ENCODE measurements at places on chromosomes 16 and 17.

- no peak overlapping the region for H3K4me3 ChIP-seq
- peaks cover 15% of the 10 kb centered on the region for H3K27me3 ChIP-seq
- no peak overlapping the region for H3K27ac ChIP-seq
- no peak for DNase-seq
- peaks cover 70% of the 10 kb centered on the region for H3K4me1 ChIP-seq
- H3K36me3 ChIP-seq, result no peaks in the 10 kb centered on the region
Observed at GRCh38 chr17:62757500-62757951, 50.6 kb downstream of the MARCHF10 start.

DNA sequence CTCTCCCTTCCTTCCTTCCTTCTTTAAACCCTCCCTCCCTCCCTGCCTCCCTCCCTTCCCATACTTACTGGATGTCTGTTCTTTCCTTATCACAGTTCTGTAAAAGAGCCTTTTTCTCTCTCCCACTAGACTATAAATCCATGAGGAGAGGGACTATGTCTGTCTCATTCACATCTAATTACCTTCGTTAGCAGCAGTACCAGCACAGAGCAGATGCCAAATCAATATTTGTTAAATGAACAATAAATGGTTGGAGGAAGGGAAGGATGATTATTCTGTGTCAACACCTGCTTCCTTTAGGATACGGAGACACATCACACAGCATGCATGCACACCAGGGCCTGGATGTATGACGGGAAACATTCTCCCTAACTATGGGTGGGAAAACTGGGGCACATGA lies 94.2 kb downstream of the DNAH3 start:
- no peak overlapping the region for H3K4me3 ChIP-seq
- H3K27ac ChIP-seq, result no peak overlapping the region
- DNase-seq, result no peak
- H3K4me1 ChIP-seq, result peaks cover 1% of the 10 kb centered on the region

DNA sequence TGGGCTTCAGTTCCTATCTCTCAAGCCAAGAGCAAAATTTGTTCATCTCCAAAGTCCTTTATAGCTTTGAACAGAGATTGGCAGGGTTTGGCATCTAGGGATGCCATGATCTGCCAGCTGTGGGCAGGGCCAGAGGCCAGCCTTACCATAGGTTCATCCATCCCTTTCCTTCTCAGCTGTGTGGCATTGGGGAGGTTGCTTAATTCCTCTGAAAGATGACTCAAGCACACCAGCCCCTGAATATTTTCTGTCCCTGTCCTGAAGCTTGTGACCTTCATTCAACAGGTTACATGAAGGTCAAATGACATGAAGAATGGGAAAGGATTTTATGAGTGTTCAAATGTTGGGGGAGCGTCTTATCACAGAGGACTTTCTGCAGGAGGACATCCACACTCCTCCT lies 3.4 kb downstream of the MT1G start:
- H3K27ac ChIP-seq, result no peak overlapping the region
- H3K36me3 ChIP-seq, result no peaks in the 10 kb centered on the region
- H3K27me3 ChIP-seq, result peaks cover 98% of the 10 kb centered on the region

- peaks cover 19% of the 10 kb centered on the region for H3K4me1 ChIP-seq
- peaks cover 8% of the 10 kb centered on the region for H3K27me3 ChIP-seq
- H3K4me3 ChIP-seq, result no peak overlapping the region
- no peak for DNase-seq
- H3K36me3 ChIP-seq, result no peaks in the 10 kb centered on the region
Observed at GRCh38 chr16:64364894-64365293, 757.0 kb downstream of the CDH11 start.

- H3K4me1 ChIP-seq, result no peaks in the 10 kb centered on the region
- DNase-seq, result no peak
- no peak overlapping the region for H3K4me3 ChIP-seq
- no peaks in the 10 kb centered on the region for H3K36me3 ChIP-seq
- H3K27me3 ChIP-seq, result no peaks in the 10 kb centered on the region
- no peak overlapping the region for H3K27ac ChIP-seq
Observed at GRCh38 chr16:35506018-35506897, 2046.8 kb downstream of the TP53TG3F start.

- H3K4me3 ChIP-seq, result no peak overlapping the region
- H3K27ac ChIP-seq, result no peak overlapping the region
- H3K27me3 ChIP-seq, result peaks cover 13% of the 10 kb centered on the region
- DNase-seq, result peak; percentile 81
- H3K36me3 ChIP-seq, result no peaks in the 10 kb centered on the region
Observed at GRCh38 chr17:32319548-32319905, 22.4 kb downstream of the C17orf75 start.

- no peak for DNase-seq
- H3K27me3 ChIP-seq, result no peaks in the 10 kb centered on the region
- H3K27ac ChIP-seq, result peak overlapping the region; percentile 50
- H3K4me3 ChIP-seq, result peak overlapping the region; percentile 86
- H3K4me1 ChIP-seq, result peaks cover 15% of the 10 kb centered on the region
- no peaks in the 10 kb centered on the region for H3K36me3 ChIP-seq
Observed at GRCh38 chr17:18362698-18363100, 651 bp downstream of the SHMT1 start.

GRCh38 chr16:10681310-10682308 lies 13.1 kb downstream of the TEKT5 start:
- H3K27ac ChIP-seq, result no peak overlapping the region
- no peaks in the 10 kb centered on the region for H3K36me3 ChIP-seq
- peaks cover 1% of the 10 kb centered on the region for H3K27me3 ChIP-seq

- peak overlapping the region; percentile 74 for H3K4me3 ChIP-seq
- no peaks in the 10 kb centered on the region for H3K27me3 ChIP-seq
- H3K27ac ChIP-seq, result no peak overlapping the region
- DNase-seq, result no peak
- peaks cover 2% of the 10 kb centered on the region for H3K36me3 ChIP-seq
Observed at GRCh38 chr17:31935512-31935911, 1.3 kb upstream of the SUZ12 start.

- H3K36me3 ChIP-seq, result no peaks in the 10 kb centered on the region
- H3K4me3 ChIP-seq, result no peak overlapping the region
- H3K4me1 ChIP-seq, result peaks cover 29% of the 10 kb centered on the region
- no peaks in the 10 kb centered on the region for H3K27me3 ChIP-seq
Observed at GRCh38 chr16:29774730-29775129, 3.3 kb upstream of the ZG16 start.

DNA sequence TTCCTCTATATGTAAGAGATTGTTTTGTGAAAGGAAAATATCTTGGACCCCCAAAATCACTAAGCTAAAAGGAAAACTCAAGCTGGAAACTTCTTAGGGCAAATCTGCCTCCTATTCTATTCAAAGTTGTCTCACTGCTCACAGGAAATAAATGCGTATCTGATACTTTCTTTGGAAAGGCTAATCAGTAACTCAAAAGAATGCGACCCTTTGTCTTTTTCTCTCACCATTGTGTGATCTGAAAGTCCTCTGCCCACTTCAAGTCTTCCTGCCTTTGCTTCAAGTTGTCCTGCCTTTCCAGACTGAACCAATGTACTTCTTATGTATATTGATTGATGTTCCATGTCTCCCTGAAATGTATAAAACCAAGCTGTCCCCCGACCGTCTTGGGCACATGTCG lies 157.3 kb downstream of the KIF2B start:
- no peaks in the 10 kb centered on the region for H3K36me3 ChIP-seq
- no peak overlapping the region for H3K4me3 ChIP-seq
- no peak for DNase-seq
- no peak overlapping the region for H3K27ac ChIP-seq

DNA sequence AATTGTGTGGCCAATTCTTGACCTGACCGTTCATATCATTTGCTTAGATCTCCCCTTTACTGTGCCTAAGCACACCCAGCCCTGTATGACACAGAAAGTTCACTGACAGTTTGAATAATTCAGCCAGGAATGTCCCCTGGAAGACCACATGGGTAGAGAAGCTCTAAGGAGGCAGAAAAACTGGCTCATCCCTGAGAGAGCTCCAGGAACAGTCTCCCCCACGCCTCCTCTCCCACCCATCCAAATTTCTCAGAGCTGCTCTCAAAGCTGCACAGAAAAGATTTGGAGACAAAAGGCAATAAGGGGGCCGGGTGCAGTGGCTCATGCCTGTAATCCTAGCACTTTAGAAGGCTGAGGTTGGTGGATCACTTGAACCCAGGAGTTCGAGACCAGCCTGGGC lies 11.2 kb downstream of the PRAC1 start:
- H3K27me3 ChIP-seq, result peaks cover 73% of the 10 kb centered on the region
- DNase-seq, result no peak
- no peak overlapping the region for H3K4me3 ChIP-seq
- H3K36me3 ChIP-seq, result no peaks in the 10 kb centered on the region
- H3K27ac ChIP-seq, result no peak overlapping the region

GRCh38 chr16:85514295-85514597 lies 98.9 kb upstream of the GSE1 start:
- no peak overlapping the region for H3K4me3 ChIP-seq
- H3K4me1 ChIP-seq, result peaks cover 55% of the 10 kb centered on the region
- peaks cover 5% of the 10 kb centered on the region for H3K36me3 ChIP-seq
- peak overlapping the region; percentile 64 for H3K27ac ChIP-seq
- no peak for DNase-seq

- no peaks in the 10 kb centered on the region for H3K36me3 ChIP-seq
- peaks cover 17% of the 10 kb centered on the region for H3K4me1 ChIP-seq
- H3K27me3 ChIP-seq, result peaks cover 75% of the 10 kb centered on the region
Observed at GRCh38 chr17:36731811-36732210, 130.4 kb downstream of the MRM1 start.

GRCh38 chr16:61146429-61146828 lies 889.8 kb downstream of the CDH8 start:
- no peak overlapping the region for H3K4me3 ChIP-seq
- DNase-seq, result no peak
- H3K36me3 ChIP-seq, result no peaks in the 10 kb centered on the region
- H3K27me3 ChIP-seq, result no peaks in the 10 kb centered on the region
- H3K27ac ChIP-seq, result no peak overlapping the region
- H3K4me1 ChIP-seq, result no peaks in the 10 kb centered on the region

DNA sequence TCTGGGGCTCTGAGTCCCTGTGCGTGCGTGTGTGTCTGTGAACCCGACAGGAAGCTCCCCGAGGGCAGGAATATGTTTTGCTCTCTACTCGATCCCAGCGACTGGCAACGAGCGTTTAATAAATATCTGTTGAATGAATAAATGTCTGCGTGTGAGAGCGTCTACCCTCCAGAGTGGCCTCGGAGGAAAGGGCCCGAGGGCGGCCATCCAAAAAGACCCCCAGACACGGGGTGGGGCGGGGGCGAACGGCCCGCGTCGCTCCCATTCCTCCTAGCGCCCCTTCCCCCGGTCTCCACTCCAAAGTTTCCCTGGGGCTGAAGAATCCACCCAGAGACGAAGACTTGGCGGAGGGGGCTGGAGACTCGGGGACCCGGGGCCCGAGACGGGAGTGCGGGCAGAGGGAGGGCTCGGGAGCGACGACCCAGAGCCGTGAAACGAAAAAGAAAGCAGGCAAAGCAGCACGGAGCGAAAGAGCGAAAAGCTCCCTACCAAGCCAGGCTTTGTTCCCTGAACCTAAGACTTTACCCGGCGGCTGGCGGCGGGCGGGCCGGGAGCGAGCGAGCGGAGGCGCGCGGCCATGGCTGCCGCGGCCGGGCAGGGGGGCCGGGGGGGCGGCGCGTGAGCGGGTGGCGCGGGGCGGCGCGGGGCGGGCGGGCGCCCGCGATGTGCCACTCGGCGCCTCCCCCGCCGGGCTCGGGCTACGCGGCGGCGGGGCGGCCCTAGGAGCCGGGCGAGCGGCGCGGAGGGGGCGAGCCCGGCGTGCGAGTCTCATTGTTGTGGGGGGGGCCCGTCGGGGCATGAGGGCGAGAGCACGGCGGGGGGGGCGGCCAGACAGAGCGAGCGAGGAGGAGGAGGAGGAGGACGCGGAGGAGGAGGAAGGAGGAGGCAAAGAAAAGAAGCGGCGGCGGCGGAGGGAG lies at the start of gene MLLT6:
MLLT6 (plus strand) TSS at position 668 of the 917 bp plus-strand sequence. CDS start 360 bp downstream, outside the sequence.
- H3K27ac ChIP-seq, result peak within 1 kb of the TSS; percentile 97
- DNase-seq, result peak; percentile 74
- no peaks in the 10 kb centered on the region for H3K27me3 ChIP-seq

- no peak overlapping the region for H3K4me3 ChIP-seq
- H3K4me1 ChIP-seq, result no peaks in the 10 kb centered on the region
- no peaks in the 10 kb centered on the region for H3K27me3 ChIP-seq
- H3K36me3 ChIP-seq, result peaks cover 12% of the 10 kb centered on the region
Observed at GRCh38 chr16:31083981-31084380, 4.8 kb downstream of the PRSS53 start.
